DMS153 (cell line): ENCODE measurements at places on chromosomes 1 and 21.

- no peak for DNase-seq
Measured at GRCh38 chr1:183467687-183468086, 4.6 kb upstream of the SMG7 start.

DNA sequence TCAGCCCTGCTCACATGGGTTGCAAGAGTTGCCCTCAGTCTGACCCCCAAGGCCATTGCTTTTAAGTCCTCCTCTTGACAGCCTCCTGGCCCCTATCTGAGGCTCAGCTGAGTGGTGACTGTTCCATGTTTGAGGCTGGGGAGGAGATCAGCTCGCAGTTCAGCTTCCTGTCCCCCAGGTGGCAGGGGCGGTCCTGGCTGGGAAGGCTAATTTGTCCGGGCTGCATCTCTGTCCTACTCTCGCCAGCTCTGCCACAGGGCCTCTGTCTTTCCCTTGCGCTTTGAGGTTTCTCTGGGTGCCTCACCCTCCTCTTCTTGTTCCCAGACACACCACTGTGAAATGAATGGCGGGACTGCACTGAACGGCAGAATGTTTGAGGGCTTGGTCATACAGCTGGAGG, 157.3 kb downstream of the KCNJ6 start:
- peak; percentile 40 for DNase-seq

DNA sequence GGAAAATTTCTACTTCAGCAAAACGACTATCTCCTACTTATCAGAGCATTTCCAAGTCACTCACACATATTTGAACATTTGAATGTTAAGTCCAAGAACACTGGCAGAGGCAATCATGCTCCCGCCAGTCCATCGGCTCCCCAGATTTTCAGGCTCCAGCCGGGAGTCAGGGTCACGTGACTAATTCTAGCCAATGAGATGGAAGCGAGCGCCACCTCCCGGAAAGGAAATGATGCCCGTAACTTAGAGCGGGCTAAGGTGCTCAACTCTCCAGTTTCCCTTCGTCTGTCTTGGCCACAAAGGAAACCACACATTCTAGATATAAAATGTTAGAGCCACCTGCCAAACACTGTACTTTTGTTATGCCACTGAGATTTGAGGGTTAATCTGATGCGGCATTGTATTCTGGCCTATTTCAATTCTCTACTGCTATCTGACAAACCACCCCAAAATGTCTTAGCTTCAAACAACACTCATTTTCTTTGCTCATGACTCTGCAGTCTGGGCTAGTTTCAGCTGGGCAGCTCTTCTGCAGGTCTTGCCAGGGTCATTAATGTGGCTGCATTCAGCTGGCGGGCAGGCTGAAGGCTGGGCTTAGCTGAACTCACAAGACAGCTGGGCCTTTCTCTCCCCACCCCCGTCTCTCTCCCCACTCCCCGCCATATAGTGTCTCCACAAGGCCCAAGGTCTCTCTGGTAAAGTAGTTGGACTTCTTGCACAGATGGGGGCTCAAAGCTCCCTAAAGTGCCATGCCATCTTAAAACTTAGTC, 16.5 kb upstream of the LHX4 start:
- DNase-seq, result no peak

DNA sequence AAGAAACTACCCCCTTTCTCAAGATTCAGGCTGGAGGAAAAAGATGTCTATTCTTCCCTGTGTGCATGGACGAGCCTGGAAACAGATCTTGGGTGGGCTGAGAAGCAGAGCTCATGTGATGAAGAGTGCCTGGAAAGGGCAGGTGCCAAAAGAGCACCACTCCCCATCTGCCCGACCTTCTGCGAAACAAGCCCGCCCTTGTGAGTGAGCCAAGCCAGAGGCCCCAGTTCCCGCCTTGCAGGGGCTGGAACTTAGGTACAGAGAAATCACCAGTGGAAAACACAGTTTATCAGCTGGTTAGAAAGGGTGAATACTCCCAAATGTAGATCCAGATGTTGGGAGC, 26.7 kb upstream of the A3GALT2 start:
- DNase-seq, result no peak

- peak; percentile 44 for DNase-seq
Measured at GRCh38 chr1:156920233-156921052, at the start of gene LRRC71. LRRC71 (plus strand) TSS chr1:156920632; CDS start chr1:156920804, 172 bp downstream.

DNA sequence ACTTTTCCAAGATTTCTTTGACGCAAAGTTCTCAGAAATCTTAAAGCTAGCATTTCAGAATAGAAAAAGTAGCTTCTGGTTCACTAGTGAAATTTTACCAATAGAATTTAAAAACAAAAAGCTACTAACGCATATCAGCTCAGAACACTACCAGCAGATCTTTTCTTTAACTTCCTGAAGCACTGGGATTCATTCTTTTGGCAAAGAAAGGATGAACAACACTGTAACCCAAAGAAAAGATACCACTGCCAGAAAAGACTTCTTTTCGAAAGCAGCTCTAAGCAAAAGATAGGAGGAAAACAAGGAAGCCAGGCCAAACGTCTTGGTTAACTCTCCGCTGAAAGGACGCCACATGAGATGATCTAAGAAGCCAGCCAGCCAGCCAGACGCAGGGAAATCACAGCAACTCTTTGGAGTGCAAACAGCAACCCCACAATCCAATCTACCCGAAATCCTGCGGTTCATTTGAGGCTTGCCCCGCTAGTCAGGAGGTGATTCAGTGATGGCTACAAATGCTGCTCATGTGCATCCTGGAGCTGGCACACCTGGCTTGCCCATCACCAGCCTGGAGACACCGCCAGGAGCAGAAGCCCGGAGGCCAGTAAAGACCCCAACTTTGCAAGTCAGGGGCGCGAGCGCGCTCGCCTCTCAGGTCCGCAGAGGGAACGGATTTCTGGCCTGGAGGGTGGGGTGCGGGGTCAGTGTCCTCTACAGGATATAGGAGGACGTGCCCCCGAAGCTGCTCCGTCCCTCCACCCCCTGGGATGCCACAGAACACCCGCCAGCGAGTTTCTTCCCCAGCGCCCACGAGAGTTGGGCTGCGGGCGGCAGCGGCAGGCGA, 812 bp downstream of the NBPF1 start:
- DNase-seq, result no peak

- no peak for DNase-seq
Measured at GRCh38 chr1:30522031-30523004, 201.1 kb downstream of the MATN1 start.

GRCh38 chr1:11940260-11940921, 5.9 kb downstream of the PLOD1 start:
- DNase-seq, result no peak

- DNase-seq, result no peak
Measured at GRCh38 chr1:237429252-237429651, 387.3 kb downstream of the RYR2 start.

DNA sequence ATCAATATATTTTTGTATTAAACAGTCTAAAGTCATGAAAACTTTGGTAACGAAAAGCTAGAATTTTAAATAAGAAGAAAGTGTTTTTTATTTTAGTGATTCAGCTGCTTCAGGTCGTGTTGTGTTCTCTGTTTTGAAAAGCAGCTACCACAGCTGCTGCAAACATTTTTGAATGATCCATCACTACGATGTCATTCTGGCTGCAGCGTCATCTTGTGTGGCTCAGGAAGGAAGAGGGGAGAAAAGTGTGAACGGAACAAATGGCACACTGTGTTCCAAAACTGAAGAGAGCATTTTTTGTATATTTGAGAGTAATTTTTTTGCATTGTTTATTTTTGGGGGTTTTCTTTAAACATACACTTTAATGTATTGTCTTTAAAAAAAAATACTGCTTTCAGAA, 323.0 kb upstream of the ADGRL2 start:
- no peak for DNase-seq

DNA sequence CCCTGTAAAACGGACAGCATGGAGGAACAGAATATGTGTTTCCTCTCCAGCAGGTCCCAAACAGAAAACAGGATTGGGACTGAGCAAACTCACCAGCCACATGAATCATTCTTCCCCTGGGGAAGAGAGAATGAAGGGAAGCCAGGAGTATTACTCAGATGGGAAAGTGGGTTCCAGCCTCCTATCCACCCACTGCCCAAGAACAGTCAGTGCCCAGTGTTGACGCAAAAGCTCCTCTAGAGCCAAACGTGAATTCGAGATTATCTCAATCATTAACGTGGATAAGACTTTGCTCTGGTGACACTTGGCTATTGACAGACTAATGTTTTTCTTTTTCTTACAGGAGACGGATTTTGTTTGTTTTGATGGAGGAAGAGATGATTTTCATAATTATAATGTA, 9.3 kb downstream of the MIA3 start:
- DNase-seq, result no peak

GRCh38 chr21:42499444-42500112, 3.6 kb upstream of the RSPH1 start:
- DNase-seq, result no peak

DNA sequence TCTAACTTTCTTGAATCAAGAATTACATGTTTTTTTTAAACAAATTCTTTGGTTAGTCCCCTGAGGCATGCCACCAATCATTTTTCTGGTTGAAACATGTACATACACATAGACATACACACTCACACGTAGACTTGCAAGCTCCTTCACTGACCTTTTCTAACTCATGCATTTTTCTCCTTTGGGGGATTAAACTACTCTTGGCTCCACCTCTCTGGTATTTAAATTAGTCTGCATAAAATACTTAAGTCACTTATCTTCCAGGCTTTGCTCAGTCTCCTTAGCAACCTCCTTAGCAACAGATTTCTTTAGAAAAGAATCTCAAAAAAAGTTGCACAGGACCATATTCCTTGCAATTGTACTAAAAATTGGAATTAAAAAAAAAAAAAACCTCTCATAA, 440.9 kb upstream of the LRRC7 start:
- no peak for DNase-seq

DNA sequence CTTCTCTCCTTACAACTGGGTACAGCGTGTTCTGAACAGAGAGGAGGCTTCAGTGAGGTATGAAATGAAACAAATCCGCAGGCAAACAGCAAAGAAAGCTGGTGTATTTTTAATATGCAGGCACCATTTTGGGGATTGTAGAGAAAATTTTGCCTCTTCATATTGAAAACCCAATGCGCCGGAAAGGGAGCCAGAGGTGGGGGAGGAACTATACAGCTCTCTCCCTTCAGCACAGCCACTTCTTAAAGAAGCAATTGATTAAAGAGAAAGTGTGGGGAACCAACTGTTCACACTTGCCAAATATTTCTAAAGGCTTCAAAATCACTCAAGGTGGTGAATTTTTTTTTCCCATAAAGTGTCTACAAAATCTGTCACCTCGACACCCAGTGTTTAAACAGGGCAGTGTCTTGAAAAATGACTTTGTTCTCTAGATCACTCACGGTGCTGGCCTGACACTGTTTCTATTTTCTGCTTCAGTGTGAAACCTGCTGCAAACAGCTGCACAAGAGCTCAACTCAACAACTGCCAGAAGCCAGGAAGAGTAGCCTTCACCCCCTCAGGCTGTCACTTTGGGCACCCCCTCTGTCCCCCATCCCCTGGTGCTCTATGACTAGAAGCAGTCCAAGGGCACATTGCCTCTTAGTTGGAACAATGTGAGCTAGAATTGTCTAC, 123.8 kb upstream of the CTTNBP2NL start:
- no peak for DNase-seq

DNA sequence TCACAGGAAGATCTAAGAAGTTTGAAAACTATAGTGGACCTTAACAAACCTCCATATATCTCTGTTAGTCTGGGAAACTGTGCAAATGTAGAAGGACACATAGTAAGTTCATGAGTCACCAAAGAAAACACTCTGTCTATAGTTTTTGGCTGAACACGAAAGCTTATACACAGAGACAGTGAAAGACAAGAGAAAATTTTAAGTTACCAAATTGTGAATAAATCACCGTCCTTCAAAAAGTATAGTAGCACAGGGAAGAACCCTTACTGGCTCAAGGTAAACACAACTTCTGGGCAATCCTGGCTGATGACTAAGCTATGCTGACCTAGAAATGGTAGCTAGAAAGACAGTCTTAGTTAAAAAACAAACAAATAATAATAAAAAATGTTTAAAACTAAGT, 1057.9 kb downstream of the AMY1C start:
- no peak for DNase-seq

GRCh38 chr1:153422450-153423068, 6.2 kb downstream of the S100A7A start:
- DNase-seq, result no peak

DNA sequence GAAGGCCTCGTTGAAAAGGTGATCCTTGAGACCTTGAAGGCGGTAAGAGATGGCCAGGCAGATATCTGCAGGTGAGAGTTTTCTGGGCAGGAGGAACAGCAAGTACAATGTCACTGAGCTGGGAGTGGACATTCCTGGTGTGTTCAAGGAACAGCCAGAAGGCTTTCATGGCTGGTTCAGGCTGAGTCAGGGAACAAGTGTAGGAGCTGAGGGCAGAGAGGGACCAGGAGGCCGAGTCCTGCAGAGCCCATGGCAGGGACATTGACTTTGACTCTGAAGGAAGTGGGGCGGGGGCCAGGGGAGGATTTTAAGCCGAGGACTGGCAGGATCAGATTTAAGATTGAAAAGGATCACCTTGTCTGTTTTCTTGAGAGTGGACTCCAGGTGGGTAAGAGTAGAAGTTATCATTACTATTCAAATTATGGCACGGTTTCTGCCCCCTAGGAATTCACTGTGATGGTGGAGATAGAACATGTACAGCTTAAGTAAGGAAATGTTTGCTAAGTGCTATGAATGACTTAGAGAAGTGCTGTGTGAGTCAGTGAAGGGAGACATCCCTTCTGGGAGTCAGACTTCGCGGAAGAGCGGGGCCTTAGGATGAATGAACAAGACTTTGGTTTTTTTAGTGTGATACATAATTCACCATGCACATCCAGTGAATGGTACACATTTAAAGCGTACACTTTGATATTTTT, 202.3 kb downstream of the KIF26B start:
- DNase-seq, result no peak

GRCh38 chr1:238458899-238459298, 568.2 kb upstream of the ZP4 start:
- no peak for DNase-seq

GRCh38 chr1:167132301-167133010, 38.6 kb downstream of the STYXL2 start:
- no peak for DNase-seq

DNA sequence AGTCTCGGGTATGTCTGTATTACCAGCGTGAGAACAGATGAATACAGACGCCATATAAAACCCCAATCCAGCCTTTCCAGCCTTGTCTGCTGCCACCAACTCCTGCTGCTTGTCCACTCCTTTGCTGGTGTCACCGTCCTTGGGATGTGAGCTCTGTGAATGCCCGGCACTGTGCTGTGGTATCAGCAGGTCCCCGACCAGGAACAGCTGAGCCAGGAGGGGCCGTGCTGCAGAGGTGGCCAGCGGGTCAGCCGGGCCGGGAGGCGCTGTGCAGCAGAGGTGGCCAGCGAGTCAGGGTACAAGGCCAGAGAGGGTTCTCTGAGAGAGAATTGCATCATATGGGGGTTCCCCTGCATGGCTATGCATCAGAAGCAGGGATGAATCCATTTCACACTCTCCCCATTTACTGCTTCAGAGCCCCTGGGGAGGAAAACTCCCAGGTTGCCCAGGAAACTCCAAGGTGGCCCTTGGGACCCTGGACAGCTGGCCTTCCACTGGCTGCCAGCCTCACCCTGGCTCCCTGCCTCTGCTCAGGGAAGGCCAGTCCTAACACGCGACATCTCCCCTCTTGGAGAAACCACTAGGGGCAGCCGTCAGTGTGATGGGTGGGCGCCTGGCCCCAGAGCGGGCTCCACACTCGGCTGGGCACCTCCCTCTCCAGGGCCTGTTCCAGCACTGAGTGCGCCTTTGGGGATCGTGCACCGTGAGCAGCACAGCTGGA, 122.4 kb upstream of the COL6A1 start:
- DNase-seq, result no peak

- no peak for DNase-seq
Measured at GRCh38 chr1:107135463-107135862, 5.4 kb upstream of the NTNG1 start.
